Urinary bladder (tissue), 4 donors: ENCODE measurements at places on chromosomes 6 and 20.

DNA sequence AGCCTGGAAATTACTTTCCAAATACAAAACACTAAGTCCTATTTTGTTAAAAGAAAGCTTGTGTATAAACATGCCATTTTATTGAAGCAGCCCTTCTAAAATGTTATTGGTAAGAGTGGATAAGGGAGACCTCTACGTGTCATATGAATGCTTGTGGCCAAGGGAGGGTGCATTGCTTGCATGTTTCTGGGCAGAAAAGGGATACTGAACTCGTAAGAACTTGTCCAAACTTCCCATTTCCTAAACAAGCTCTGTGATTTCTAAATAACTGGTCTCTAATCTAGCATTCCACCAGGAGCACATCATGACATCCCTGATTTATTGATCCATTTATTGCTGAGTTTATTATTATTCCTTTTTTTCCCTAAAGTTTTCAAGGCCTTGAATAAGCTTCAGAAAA lies 474.1 kb downstream of the CD109 start:
- DNase-seq: peak; percentile 13

- no peak for DNase-seq
Observed at GRCh38 chr6:21972516-21972915, 324.3 kb downstream of the PRL start.

GRCh38 chr6:6002005-6002847 lies 4.5 kb downstream of the NRN1 start:
- no peak for DNase-seq

GRCh38 chr6:44162876-44163625 lies 4.4 kb downstream of the CAPN11 start:
- DNase-seq: no peak

- DNase-seq: no peak
Observed at GRCh38 chr6:156729248-156729647, 47.9 kb upstream of the ARID1B start.

DNA sequence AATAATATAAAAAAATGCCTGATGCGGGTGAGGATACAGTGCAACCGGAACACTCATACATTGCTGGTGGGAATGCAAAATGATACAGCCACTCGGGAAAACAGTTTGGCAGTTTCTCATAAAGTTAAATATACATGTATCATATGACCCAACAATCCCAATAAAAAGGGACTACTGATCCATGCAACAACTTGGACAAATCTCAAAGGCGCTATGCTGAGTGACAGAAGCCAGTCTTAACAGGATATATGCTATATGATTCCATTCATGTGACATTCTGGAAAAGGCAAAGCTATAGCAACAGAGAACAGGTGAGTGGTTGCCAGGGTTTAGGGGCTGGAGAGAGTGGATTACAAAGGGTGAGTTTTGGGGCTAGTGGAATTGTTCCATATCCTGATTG lies 170.2 kb upstream of the MLN start:
- no peak for DNase-seq

GRCh38 chr6:29912840-29913239 lies 29.5 kb upstream of the HLA-A start:
- DNase-seq: no peak

GRCh38 chr6:166862287-166862977 lies 93.9 kb downstream of the RNASET2 start:
- DNase-seq: no peak

DNA sequence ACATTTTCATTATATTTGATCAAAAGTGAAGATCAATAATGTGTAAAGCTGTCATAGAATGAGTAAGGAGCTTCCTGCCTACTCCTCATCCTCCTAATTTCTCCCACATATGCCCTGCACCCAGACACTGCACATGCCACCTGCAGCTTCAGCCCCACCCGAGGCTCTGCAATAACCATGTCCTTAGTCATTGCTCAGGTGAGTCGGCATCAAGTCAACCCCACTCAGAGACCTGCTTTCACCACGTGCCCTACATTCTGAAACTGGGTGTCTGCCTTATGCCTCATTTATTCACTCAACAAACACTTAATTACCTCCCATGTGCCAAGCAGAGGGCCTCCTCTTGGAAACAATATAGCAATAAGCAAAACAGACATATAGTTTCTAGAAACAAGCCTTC lies 15.4 kb upstream of the TNFAIP3 start:
- DNase-seq: no peak

GRCh38 chr20:60691966-60692615 lies 560.0 kb upstream of the CDH4 start:
- DNase-seq: no peak

DNA sequence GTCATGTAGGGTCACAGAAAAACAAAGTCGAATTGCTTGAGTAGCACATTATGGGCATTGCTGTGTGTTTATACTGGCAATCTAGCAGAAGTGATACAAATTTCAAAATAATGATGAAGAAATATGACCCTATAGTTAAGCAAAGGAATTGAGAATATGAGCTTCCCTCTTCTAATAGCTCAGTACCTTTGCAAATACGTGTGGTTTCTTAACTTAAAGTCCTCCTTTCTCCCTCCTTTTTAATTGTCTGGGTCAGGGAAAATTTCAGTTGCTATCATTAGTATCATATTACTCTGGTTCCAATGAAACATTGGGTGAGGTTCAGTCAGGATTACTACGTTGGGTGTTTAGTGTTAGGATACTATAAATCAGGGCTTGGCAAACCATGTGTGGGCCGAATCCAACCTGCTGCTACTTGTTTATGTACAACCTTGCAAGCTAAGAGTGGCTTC lies 166.8 kb upstream of the CARMIL1 start:
- no peak for DNase-seq

GRCh38 chr20:1595333-1595732 lies 24.5 kb downstream of the SIRPB1 start:
- DNase-seq: no peak

- peak; percentile 53 for DNase-seq
Observed at GRCh38 chr6:132020138-132020581, 69.0 kb upstream of the CCN2 start.

GRCh38 chr6:107716688-107717089 lies 107.4 kb downstream of the SCML4 start:
- no peak for DNase-seq

- no peak for DNase-seq
Observed at GRCh38 chr20:16472045-16472872, 101.0 kb downstream of the KIF16B start.

GRCh38 chr20:20096421-20096820 lies 44.1 kb downstream of the CFAP61 start:
- no peak for DNase-seq

GRCh38 chr6:166365221-166365620 lies 17.5 kb downstream of the MPC1 start:
- DNase-seq: no peak

DNA sequence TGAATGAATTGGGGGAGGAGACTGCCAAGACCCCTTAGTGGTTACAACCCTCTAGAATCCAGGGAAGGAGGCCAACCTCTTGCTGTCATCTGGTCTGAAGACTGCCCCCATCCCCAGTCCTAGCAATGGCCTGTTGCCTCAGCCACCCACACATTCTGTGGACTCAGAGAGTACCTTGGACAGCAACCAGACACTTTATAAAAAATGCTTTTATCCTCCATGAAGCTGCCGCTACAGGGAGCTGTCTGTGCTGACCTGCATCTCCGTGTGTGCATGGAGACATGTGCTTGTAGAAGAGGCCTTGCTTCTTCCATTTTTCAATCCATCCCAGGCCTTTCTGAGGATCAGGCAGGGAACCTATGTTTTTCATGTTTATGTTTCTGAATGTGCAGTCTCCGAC lies 15.2 kb downstream of the CDH22 start:
- no peak for DNase-seq

- peak; percentile 69 for DNase-seq
Observed at GRCh38 chr6:160974304-160974771, 17.2 kb upstream of the MAP3K4 start.

- DNase-seq: no peak
Observed at GRCh38 chr6:3380344-3381232, 76.3 kb downstream of the SLC22A23 start.

- DNase-seq: no peak
Observed at GRCh38 chr6:81668615-81669047, 83.8 kb downstream of the TENT5A start.
